ENCODE measurements at places on chromosomes 13 and 19.
A peak's percentile ranks its signal among the peaks of the same experiment; 100 is the strongest.

GRCh38 chr13:33787051-33787591, 30.8 kb upstream of the RFC3 start:
- DNase-seq = no peak

- no peak for DNase-seq
These were observed 125.2 kb upstream of the SPACA7 start for GRCh38 chr13:112250788-112251445.

GRCh38 chr19:50599427-50599826, 31.2 kb upstream of the LRRC4B start:
- DNase-seq = no peak

DNA sequence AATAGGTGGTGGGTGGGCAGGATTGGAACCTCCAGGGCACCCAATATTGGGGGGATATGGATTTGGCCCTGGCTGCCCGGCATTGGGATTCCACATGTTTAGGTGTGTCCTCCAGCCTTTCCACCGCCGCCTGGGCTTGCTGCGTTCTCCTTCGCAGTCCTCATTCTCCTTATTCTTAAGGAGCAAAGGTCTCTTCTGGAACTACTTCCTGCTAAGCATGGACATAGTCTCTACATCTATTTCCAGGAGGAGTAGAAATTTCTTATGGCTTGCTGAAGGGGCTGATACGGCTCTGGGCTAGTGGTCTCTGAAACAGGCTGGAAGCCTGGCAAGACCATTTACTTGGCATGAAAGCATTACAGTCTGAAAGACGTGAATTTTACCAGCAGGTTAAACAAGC, 9.2 kb upstream of the FCGBP start:
- no peak for DNase-seq

DNA sequence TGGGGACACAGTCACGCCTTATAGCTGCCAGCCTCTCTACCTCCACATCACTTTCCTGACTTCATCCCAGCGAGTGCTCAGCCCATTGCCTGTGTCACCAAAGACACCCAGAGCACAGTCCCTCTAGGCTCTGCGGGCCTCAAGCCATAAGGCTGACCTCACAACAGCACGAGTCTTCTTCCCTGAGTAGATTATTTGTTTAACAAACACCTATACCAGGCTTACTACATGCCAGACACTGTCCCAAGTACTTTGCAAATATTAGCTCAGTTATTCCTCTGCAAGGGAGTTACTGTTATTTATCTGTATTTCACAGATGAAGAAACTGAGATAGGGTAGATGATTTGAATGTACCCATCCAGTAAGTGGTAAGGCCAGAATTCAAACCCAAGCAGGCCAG, 504.3 kb downstream of the COG6 start:
- DNase-seq = no peak

DNA sequence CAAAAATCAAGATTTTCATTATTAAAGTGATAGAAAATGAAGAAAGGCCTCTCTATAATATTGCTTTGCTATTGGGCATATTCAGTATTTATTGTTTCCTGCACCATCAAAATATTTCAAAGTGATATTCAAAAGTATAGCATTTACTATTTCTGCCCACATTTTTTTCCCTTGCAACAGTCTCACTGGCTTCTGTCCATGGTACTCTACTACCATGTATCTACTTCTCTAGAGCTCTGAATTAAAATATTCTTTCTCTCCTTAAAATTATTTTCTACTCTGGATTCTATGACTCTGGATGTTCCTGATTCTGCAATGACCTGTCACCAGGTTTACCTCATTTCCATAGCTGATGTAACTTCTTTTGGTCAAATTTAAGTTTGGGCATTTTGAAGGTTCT, 1508.3 kb upstream of the PRR20A start:
- DNase-seq = no peak

DNA sequence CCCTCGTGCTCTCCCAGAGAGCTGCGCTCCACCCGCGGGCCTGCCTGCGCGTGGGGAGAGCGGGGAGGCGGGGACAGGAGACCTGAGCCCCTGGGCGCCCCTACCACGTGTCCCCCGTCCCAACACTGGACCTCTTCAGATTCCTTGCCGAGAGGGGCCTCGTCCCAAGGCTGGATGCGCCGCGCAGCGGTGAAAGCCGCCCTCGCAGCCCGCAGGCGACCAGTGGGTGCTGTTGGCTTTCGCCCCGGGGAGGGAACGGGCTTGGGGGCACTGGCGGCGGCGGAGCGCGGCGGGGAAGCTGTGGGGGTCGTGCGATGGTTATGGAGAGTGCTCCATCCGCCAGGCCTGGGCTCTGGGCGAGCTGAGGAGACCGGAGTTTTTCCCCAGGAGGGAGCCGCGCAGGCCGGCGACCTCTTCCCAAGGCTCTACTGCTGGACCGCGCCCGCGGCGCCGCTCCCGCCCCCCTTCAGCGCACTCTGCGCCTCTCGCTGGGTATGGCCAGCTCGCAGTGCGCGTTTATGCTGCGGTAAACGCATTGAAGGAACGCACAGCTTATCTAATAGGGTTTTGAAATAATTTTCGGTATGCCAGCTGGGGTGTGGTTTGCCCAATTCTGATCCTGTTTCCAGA, 17.2 kb upstream of the RNF17 start:
- no peak for DNase-seq

- no peak for DNase-seq
These were observed 79.3 kb upstream of the GPC6 start for GRCh38 chr13:93147298-93147645.

GRCh38 chr19:14530005-14530348, 583 bp downstream of the TECR start:
- peak; percentile 57 for DNase-seq

- no peak for DNase-seq
These were observed 1.7 kb upstream of the PDE4A start for GRCh38 chr19:10418485-10419199.

DNA sequence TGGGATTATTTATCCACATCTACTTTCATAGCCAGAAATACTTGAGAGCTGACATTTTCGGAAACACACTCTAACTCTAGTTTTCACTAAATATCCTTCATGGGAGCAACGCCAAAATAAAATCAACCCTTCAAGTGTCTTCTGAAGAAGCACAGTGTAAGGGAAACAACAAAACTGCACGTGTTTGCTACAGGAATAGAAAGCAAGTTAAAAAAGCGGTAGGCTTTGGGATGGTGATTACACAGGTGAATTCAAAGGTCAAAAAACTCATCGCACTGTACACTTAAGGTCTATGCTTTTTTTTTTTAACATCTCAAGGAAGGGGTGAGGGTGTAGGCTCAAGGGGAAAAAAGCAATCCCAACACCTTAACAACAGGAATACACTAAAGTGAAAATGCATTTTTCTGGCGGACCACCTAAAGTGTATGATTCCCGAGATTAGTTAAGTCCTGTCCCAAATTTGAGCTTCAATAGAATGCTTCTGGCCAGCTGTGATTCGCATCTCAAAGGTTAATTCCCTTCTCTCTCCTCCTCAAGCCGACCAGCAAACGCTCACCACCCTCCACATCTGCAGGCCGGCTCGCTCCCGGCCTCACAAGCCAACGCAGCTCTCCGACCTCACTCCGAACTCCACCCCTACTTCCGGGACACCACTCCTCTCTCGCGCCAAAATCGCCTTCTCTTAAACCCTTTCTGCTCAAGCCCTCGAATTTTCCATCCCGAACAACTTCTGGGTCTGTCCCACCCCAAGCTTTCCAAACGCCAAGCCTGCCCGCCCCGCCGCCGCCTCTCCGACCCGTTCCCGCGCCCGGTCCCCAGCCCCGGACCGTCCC, 1.1 kb downstream of the ARGLU1 start:
- DNase-seq = no peak

- no peak for DNase-seq
These were observed 178.7 kb upstream of the PCDH9 start for GRCh38 chr13:67408798-67409197.

GRCh38 chr13:33645591-33646554, 172.1 kb upstream of the RFC3 start:
- DNase-seq = no peak

GRCh38 chr13:40943073-40943472, 76.0 kb downstream of the ELF1 start:
- DNase-seq = no peak

DNA sequence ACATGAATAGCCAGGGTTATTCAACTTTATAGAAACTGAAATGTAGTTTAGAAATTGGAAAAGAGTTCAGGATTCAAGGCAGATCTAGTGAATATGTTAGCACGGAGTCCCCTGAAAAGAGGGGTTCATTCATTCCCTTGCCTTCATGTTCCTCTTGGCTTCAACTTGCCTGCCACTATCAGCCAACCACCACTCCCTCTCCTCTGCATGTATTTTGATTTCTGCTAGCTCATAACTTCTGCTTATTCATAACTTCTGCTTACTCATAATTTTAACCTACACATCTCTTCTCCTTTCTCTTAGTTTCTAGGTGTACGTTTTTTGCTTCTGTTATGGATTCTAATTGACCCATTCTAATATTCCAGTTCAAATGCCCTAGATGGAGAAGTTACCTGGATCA, 5.5 kb upstream of the SERTM1 start:
- DNase-seq = no peak

DNA sequence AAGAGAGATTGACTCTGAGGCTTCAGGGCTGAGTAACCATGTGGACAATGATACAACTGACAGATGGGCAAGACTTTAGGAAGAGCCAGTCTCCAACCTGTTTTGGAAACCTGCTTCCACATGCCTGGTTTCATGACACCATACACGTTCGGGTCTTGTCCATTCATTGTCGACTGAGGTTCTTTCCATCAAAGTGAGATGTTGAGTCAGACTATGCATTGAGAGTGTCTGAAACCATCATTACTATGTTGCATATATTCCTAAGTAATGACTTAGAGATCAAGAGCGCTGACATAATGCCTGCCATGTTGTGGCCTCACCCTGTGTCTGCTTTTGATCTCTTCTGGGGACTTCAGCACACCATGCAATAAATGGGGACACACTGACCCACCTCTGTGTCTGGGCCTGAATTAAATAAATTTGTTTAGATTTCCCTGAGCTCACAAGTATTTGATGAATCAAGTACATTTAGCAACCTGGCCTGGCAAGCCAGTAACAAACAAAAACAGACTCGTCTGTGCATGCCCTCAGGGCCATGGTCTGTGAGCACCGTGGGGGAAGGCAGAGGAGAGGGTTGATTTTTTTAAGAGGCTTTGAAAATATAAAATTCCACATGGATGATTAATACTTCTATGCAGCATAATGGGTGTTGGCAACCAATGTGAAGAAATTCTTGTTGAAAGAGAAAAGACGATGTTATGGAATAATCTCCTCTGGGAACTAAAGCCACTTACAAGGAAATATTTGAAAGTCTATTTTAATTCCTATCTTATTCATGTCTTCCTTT, 49.9 kb upstream of the UBAC2 start:
- DNase-seq = no peak

GRCh38 chr13:23817830-23818229, 71.4 kb downstream of the MIPEP start:
- DNase-seq = no peak

GRCh38 chr13:102609696-102610095, 12.9 kb downstream of the TPP2 start:
- DNase-seq = no peak

- no peak for DNase-seq
These were observed 76.9 kb downstream of the LRCH1 start for GRCh38 chr13:46629811-46630413.

GRCh38 chr13:90896002-90896401, 451.5 kb upstream of the MIR17HG start:
- DNase-seq = no peak

GRCh38 chr13:21481359-21481758, 22.3 kb upstream of the ZDHHC20 start:
- no peak for DNase-seq

DNA sequence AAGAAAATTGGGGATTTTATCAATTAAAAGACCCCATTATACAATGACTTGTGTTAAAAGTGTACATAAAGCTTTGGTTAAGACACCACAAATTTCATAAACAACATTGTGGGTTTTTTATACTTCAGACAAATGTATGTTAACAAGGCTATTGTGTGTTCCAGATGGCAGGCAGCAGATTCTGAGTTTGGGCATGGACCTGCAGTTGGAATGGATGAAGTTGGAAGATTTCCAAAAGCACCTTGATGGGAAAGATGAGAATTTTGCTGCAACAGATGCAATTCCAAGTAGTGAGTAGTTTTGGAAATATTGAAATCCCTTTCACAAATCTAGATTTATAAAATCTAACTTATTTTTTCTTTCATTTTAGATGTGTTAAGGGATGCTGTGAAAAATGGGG, 25.4 kb downstream of the MPHOSPH8 start:
- no peak for DNase-seq

- no peak for DNase-seq
These were observed 1170.0 kb upstream of the MIR17HG start for GRCh38 chr13:90177512-90177911.

- no peak for DNase-seq
These were observed 12.9 kb upstream of the TYROBP start for GRCh38 chr19:35921012-35921411.

GRCh38 chr19:45973553-45974338, at the start of gene NOVA2:
NOVA2 (minus strand) TSS chr19:45973865; CDS start chr19:45973351, 514 bp downstream.
- no peak for DNase-seq

DNA sequence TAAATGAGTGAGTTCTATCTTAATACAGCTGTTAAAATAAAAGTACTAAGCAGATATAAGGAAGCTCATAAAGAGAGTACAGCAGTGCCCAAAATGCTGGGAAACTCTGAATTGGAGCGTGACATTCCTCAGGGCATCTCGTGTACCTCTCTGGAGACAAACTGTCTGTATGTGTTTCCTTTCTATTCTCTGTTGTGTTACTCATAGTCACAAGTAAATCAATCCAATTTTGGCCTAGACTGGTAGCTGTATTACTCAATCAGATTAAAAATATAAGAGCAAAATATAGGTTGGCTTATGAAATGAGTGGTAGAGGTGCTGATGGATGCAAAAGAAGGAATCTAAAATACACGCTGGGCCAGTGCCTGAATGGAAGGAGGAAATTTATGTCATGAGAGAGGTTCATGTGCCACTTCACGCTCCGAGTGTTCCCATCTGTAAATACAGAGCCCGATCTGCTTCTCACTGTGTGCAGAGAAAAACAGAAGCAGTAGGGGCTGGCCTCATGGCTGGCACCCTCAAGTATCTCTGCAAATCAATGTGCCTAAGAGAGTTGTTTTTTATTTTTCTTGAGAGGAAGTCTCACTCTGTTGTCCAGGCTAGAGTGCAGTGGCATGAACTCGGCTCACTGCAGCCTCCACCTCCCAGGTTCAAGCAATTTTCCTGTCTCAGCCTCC, 58.7 kb upstream of the RGCC start:
- no peak for DNase-seq

GRCh38 chr19:46351241-46352041, 4.6 kb downstream of the PPP5C start:
- DNase-seq = no peak

- no peak for DNase-seq
These were observed 85.7 kb upstream of the SERP2 start for GRCh38 chr13:44287958-44288357.

- DNase-seq = no peak
These were observed 996 bp downstream of the ZNF524 start for GRCh38 chr19:55601084-55601483.

All from effector CD8-positive, alpha-beta T cell (primary cell).